Stimulated activated CD4-positive, alpha-beta T cell treated with anti-CD3 and anti-CD28 coated beads, TNF-alpha, amount 100 ng/mL, for 1 hour (primary cell): ENCODE measurements at places on chromosomes 4 and X.

GRCh38 chr4:17489721-17490120, 22.2 kb downstream of the QDPR start:
- DNase-seq: no peak

DNA sequence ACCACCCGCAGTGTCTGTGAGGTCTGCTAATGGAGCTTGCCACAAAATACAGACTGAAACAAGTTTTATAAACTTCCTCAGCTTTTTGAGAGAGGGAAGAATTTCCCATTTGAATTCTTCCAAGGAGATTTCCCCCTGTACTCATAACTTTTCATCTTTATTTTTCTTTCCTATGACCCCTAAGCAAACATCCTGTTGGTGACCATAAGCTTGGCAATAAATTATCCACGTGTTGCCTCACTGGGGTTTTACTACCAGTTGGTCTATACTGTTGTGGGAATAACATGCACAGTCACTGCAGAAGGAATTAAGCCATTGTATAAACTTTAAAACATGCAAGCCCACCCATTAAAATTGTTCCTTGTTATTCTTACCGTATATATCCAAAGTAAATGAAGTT, 86.2 kb downstream of the SLC39A8 start:
- no peak for DNase-seq

- DNase-seq: peak; percentile 36
Observed at GRCh38 chr4:51831133-51831532, 11.8 kb upstream of the DCUN1D4 start.

- no peak for DNase-seq
Observed at GRCh38 chr4:173506597-173507211, 23.3 kb downstream of the HAND2 start.

GRCh38 chrX:14026121-14026520, 3.6 kb downstream of the GEMIN8 start:
- DNase-seq: no peak
